ENCODE measurements at places on chromosomes 2 and 18. TPM values are rescaled to one million over a fixed set of nuclear protein-coding genes. Genes with fewer than 3 reads are reported as not detected.
A peak's percentile ranks its signal among the peaks of the same experiment; 100 is the strongest.

GRCh38 chr2:236601316-236602202, 31.9 kb downstream of the ACKR3 start:
- no peak for DNase-seq

- no peak for DNase-seq
Measured at GRCh38 chr18:63604791-63605567, 17.8 kb downstream of the SERPINB13 start.

Gene ACMSD
- total RNA-seq: not detected

DNA sequence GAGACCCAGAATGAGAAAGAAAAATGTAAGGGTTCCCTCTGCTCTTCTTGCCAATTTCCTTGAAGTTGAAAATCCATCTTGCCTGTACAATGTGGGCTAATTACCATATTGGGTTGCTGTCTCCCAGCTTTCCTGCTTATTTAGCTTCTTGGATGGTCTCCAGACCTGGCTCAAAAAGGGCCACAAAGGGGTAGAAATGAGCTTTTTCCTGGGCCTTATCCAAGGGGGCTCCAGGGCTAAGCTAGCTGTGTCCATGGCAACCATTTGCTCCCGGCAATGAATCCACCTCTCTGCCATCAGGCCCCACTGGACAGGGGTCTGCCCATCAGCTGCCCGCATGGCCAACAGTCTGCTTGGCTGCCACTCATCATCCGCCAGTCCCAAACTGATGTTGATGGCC, 85.0 kb downstream of the BOD1L2 start:
- no peak for DNase-seq

Gene SMAD7
- 9.5 TPM for total RNA-seq

Gene TSPYL6
- not detected for total RNA-seq

- no peak for DNase-seq
Measured at GRCh38 chr2:79832511-79833234, 319.8 kb downstream of the CTNNA2 start.

DNA sequence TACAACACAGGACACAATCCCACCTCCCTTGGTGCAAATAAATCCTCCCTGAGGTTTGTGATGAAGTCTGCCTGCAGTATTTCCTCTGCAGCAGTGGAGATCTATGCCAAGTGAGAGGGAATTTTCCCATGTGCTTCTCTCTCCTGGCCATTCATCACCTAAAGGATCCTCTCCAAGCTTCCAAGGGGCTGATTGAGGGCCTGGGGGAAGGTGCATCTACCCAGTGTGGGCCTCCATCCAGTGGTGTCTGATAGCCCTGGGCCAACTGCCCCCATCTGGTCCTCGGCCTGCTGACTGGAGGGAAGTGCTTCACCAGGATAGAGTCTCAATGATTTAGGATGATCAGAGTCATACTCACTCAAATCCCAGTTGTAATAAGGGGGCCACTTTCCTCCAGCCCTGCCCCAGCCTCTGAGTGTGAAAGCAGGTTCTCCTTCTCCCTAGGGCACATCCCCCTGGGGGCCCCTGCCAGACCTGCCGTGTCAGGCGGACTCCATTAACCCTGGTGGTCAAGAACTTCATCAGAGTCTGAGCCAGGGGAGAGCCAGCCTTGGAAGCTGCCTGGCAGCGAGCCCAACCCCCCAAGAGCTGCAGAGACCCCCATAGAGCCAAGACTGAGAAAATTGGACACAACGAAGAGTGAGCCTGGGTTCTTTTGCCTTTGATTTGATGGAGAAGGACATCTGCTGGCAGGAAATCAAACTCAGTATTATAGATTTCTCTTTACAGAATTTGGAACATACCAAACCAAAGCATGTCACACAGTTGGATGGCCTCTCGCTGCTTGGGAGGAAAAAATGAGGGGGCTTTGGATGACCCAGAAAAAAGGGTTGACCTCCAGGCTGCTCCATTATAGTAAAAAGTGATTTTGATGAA, 509.6 kb downstream of the CMPK2 start:
- DNase-seq: no peak

Gene DHX57
- total RNA-seq: 20.6 TPM

Gene CD207
- 0.16 TPM for total RNA-seq

Gene TACR1
- 0.07 TPM for total RNA-seq

- no peak for DNase-seq
Measured at GRCh38 chr2:182715121-182715891, 751 bp upstream of the DNAJC10 start.

GRCh38 chr18:79798999-79799370, 1.2 kb downstream of the KCNG2 start:
- no peak for DNase-seq

GRCh38 chr2:120700659-120701058, 35.0 kb upstream of the GLI2 start:
- no peak for DNase-seq

DNA sequence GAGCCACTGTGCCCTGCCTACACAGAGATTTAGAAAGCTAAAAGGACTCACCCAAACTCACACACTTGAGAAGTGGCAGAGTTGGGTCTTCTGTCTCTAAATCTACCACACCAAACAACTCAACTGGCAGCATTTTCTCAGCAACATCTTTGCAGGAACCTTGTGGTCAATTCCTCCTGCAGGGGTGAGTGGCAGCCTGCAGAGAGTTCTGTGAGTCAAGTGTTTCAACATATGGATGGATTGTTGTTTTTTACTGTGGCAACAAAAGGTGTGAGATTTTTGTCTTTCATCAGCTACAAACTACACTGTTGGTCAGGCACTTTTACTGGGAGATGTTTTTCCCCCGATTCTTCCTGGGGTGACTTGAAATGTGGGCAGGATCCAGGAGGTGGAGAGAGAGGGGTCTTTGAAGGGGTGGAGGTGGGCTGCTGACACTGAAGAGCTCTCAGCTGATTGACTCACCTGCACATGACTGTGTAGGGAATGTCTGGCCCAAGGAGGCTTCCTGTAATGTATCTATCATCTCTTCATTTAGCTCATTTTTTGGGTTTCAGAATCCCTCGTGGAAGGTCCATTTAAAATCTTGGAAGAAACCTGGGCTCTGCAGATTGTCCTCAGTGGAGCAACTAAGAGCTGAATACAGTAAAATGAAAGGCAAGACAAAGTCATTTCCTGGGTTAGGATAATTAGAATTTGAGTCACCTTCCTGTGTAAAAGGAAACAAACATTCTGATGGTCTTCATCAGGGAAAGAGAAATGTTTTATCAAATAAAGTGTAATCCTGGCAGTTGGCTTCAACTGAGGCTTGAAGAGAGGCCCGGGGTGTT, 98.6 kb downstream of the MSH2 start:
- DNase-seq: no peak

Gene DNAJC5G
- total RNA-seq: 0.25 TPM

Gene RESP18
- not detected for total RNA-seq

DNA sequence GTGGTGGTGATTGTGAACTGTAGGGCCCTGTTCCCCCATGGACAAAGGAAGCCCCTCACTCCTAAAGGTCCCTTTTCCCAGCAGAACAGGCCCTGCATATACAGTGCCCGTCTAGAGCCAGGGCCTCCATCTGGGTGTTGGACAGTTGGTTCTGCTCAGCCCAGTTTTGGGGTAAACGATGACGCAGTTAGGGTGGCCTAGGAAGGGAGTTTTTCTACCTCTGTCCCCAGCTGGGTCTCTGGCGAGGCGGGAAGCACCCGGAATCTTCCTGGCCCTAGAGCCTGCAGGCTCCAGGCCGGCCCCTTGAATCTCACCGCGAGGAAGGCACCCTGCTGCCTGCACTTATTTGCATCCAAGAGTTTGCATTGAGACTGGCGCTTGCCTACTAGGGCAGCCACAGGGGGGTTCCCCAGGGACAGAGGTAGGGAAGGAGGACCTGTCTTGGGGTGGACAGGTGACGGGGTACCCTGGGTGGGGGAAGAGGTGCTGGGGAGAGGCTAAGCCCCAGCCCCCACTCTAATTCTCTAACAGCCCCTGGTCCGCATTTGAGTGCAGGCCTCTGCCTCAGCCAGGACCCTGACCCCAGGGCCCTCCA, 529 bp upstream of the MTA3 start:
- DNase-seq: peak; percentile 46

Gene KRTCAP3
- total RNA-seq: 53.9 TPM

Gene ABCB11
- not detected for total RNA-seq

DNA sequence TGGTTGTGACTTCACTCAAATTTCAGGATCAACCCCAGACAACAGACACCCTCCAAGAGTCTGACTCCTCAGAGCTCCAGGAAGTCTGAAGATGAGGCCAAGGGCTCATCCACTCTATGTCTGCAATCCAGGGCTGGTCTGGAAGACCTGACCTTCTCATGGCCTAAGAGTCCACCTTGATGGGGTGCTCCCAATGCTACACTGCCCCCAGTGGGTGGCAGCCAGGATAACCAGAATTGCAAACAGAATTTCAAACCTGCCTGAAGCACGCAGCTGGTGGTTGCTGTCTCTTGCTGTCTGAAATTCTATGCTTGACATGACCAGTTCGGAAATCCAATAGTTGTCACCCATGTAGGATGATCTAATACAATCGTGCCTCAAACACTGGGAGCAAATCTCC, 96.0 kb downstream of the UXS1 start:
- peak; percentile 41 for DNase-seq

DNA sequence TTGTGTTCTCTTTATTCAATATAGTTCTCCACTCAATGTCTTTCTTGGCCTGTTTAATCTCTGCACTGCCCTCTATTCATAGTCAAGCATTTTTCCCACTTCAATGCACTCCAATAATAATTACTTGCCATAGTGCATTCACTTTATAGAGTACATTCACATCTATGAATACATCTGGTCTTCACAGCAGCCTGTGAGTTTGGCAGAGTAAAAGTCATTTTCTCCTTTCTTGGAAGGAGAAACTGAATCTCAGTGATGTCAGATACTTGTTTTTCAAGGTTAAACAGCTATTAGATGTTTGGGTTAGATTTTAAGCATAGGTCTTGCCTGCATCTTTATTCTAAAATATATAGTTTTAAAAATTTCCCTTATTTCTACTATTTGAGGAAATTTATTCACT, 373.2 kb downstream of the TRIB2 start:
- no peak for DNase-seq

DNA sequence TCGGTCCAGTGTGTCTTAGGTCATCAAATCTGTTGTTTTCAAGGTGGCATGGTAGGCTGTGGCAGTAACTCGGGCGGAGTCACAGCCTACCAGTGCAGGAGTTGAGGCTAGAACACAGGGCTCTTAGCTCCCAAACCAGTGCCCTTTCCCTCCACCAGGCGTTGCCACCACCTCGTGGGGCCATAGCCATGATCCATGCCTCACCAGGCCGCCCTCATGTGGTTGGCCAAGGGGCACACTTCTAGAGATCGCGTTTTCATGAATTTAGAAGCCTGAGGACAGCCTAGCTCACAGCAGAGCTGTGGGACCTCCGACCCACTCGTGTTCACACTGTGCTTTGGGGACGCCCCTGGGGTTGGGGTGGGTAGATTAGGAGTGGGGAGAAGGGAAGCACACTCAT, 10.6 kb downstream of the SEC11C start:
- no peak for DNase-seq

DNA sequence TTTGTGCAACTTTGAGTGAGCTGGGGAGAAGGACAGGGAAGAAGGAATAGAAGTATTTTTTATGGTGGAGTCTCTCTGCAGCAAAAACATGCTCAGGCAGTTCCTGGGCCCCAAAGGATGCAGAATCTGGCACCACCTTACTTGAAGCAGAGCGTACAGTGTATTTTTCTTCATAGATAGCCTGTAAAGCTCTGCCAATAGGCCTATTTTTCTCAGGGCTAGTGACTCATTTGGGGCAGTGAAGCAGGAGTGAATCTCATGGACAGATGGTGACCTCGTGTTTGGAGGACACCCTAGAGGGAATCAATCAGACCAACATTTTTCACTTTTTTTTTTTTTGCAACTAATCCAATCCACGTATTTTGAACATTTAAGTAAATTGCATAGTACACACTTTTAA, 268.1 kb upstream of the CXCR4 start:
- DNase-seq: no peak

Gene EVX2
- not detected for total RNA-seq

Gene DDX1
- total RNA-seq: 145 TPM

GRCh38 chr2:1115843-1116539, 165.3 kb downstream of the SNTG2 start:
- DNase-seq: no peak

Gene ADCYAP1
- total RNA-seq: not detected

Gene CFC1
- not detected for total RNA-seq

DNA sequence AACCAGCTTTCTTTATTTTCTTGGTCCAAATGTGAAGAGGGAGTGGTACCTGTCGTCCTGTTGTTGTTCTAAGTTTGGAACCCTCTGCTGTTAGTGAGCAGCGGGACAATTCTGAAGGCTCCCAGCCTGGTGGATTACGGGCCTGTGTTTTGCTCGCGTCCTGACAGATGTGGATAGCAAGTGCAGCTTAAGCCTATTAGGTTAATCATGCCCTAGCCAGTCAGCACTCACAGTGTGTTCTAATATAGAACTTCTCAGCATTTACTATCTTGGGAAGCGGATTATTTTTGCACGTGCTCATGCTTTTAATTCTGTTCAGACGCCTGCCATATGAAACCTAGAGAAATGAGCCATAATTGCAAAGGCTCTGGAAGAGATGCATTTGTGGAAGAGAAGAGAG, at the start of gene PCARE:
PCARE (minus strand) TSS at position 113 of the 400 bp plus-strand sequence. CDS start 262 bp downstream, outside the sequence.
- no peak for DNase-seq

- no peak for DNase-seq
Measured at GRCh38 chr18:63253428-63254372, 65.9 kb downstream of the BCL2 start.

- no peak for DNase-seq
Measured at GRCh38 chr2:232833830-232834229, 36.2 kb upstream of the SNORC start.

- no peak for DNase-seq
Measured at GRCh38 chr2:20208476-20208859, 16.5 kb downstream of the SDC1 start.

Gene TCF23
- not detected for total RNA-seq

DNA sequence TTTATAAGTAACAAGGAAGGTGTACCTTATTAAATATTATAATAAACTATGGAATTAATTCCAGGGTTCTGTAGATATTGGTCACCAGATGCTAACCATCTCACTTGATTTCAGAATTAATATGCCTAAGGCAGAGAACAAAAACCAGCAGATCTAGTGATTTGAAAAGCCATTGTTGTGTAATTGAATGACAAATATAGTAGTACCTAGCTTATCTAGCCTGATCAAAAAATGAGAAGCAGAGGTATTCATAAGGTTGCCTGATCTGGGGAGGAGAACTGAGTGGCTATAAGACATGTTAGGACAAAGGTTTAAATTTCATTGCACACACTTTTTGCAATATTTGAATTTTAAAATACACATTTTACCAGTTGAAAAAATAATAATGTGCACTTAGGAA, 132.0 kb upstream of the UBE2E3 start:
- no peak for DNase-seq

DNA sequence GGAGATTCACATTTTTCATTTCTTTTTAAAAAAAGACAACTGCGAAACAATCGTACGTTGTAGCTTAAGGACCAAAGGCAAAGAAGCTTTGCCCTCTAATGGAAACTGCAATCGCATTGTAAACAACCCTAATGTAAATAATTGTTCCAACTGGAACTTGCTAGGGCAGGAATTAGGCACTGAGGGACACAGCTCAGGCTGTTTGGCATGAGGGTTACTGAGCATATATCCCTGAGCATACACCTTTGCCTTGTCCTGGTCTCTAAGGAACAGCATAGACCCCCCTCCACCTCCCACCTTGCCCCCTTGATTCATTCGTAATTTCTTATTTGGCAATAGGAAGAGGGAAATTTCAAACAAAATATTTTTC, 396.4 kb downstream of the LNPK start:
- no peak for DNase-seq

Gene ACTR2
- 259 TPM for total RNA-seq

Gene SULT6B1
- not detected for total RNA-seq

- no peak for DNase-seq
Measured at GRCh38 chr18:77160515-77160914, 27.9 kb upstream of the MBP start.

Gene RAB17
- total RNA-seq: 61.5 TPM

- DNase-seq: peak; percentile 73
Measured at GRCh38 chr2:11829947-11830707, 83.7 kb downstream of the LPIN1 start.
